GM12864 (cell line): ENCODE measurements at places on chromosomes 5 and 9.
A peak's percentile ranks its signal among the peaks of the same experiment; 100 is the strongest.

DNA sequence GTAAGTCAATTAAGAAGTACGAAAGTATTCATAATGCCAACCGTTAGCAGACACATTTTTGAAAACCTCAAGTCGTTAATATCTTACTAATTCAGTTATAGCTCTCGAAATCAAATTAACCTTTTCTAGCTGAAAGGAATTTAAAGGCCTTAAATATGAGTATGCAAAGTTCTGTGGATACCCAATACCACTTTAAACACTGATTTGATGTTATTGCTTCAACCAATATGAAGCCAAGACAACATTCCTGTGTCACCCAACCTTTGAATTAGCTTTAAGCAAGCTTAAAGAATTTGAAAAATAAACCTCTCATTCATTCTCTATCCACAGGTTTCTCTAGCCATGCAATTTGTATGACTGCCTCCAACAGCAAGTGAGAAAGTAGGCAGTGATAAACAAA, 204.5 kb downstream of the MCTP1 start:
- no peak for DNase-seq

DNA sequence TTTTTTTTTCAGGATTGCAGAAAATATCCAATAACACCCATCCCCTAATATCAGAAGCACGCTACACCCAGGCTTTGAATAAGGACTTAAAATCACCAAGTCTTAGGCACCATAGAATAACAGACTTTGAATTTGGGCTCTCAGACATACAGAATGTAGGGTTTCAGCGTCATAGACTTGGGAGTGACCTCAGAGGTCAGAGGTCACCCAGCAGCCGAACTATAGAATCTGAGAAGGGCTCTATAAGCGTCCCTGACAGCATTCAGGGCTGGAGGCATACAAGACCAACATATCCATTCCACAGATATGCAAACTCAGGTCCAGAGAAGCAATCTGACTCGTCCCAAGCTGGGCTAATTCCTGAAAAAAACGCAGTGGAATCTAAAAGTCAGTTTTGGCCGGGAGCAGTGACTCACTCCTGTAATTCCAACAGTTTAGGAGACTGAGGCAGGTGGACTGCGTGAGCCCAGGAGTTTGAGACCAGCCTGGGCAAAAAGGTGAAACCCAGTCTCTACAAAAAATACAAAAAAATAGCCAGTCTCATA, 34.7 kb downstream of the SLC6A7 start:
- no peak for DNase-seq

- DNase-seq: no peak
Measured at GRCh38 chr9:14993061-14993800, 83.0 kb upstream of the FREM1 start.

- no peak for DNase-seq
Measured at GRCh38 chr9:23563517-23563916, 262.5 kb downstream of the ELAVL2 start.

DNA sequence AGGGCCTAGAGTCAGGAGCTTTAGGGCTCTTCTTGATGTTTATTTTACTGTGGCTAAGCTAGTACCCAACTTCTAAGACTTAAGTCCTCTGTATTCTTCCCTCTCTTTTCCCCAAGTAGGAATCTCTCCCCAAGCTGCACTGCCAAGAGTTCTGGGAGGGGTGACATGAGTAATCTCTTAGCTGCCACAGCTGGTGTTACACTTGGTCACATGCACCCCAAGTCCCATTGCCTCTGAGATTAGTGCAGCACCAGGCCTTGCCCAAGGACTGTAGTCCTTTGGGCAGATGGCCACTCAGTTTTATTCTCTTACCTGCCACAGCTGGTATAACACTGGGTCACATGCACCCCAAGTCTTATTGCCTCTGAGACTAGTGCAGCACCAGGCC, 114.7 kb upstream of the RIOK2 start:
- no peak for DNase-seq

- DNase-seq: no peak
Measured at GRCh38 chr9:68416936-68417564, 60.6 kb downstream of the PGM5 start.

DNA sequence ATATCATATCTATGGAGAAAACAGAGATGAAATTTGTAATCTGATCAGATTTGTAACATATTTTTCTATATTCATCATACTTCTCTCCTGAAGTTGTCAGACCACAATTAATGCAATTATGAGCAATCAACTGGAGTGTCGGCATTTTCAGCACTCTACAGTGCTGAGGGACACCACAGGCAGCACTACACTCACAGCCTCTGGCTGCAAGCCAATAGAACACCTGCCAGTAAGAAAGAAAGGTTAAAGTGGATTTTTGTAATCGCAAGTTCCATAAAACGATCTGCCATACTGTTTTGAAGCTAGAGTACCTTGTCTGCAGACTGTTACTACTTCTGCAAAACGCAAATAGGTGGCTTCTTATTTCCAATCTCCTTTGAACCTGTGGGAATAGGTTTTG, 147.6 kb downstream of the ADAMTS6 start:
- DNase-seq: no peak

GRCh38 chr5:53359916-53360517, 120.4 kb upstream of the FST start:
- DNase-seq: no peak

DNA sequence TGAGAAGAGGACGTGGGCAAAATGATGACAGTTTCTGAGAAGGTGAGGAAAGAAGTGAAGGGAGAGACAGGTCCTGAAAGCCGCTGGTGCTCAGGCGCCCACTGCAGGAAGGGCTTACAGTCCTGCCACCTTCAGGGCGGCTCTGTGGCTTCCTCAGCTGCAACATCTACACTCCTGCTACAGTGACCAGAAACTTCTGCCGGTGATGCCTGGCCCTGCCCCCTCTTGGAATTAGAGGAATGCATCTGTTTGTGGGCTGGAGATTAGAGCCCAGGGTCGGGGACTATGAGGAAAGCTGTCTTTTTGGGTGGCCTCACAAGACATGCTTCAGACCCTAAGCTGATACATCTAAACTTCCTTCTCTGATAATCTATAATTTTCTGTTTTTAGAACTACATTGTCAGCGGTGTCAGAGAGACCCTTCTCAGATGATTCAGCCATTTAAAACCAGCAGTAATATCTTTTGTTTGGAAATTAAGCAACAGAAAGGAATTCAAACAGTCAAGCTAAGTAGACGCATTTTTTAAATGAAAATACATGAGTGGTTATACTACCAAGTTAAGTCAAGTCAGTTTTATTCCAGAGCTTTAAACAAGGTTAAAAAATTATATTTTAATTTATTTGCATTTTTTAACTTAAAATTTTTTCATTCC, 30.4 kb downstream of the PRDM6 start:
- DNase-seq: no peak

GRCh38 chr9:31389075-31389474, 995.4 kb upstream of the ACO1 start:
- DNase-seq: no peak

DNA sequence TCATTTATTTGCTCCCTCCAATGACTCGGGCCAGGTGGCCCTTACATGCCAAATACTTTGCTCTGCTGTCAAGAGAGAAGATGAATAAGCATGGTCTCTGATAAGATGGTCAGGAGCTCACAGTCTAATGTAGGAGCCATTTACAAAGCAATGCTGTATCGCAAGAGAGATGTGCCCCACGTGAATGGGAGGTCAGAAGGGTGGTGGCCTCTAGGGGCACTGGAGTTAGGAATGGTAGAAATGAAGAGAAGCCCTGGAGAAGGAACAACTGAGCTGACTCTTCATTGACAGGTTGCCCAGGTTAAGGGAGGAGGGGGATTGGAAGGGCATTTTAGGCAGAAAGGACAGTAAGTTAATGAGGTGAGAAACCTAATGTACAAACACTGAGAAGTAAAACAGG, 286.5 kb downstream of the KCTD16 start:
- no peak for DNase-seq

- DNase-seq: no peak
Measured at GRCh38 chr9:69812068-69813000, 8.3 kb upstream of the CFAP95 start.

- no peak for DNase-seq
Measured at GRCh38 chr9:20573023-20573422, 49.3 kb downstream of the MLLT3 start.

DNA sequence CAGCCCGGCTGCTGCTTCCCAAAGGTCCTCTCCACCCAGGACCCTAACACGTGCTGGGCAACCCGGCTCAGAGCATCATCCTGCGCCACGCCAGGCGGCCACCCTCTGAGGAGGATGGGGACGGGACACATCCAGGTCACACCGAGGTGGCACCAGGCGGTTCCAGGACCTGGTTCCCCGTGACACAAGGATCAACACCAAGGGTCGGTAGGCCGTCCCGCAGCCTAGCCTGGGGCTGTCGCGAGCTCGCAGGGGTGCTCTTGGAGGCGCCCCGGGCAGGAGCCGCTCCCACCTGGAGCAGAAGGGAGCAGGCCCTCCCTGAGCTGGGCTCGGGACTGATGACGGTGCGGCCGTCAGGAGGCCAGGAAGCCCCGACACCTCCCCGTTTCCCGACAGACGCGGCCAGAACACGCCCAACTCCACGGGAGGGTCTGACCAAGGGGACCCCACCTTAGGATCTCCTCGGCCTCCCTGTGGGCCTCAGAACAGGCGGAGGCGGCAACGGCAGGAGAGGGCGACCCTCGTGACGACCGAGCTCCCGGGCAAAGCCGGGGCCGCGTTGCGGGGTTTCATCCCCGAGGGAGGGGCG, 6.3 kb downstream of the EXD3 start:
- DNase-seq: no peak

DNA sequence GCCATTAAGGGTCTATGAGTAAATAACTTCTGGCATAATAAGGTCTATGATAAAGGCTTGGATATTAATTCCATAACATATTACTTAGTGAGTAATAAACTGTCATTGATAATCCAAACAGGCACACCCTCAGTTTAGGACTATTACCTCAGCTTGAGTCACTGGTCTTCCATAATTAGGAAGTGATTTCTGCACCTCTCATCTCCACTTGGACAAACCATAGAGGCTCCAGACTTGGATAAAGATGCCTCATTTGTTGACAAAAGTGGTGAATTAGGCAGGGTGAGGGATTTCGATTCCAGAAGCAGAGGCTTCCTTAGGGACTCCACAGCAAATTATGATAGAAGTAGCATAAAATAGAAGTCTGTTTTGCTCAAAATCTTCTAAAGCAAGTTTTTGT, 127.5 kb upstream of the MTAP start:
- no peak for DNase-seq

- DNase-seq: peak; percentile 8
Measured at GRCh38 chr9:21919377-21920362, 74.5 kb downstream of the CDKN2A start.

GRCh38 chr5:50580506-50580905, 85.9 kb upstream of the PARP8 start:
- no peak for DNase-seq

GRCh38 chr5:53445569-53445968, 34.9 kb upstream of the FST start:
- no peak for DNase-seq

DNA sequence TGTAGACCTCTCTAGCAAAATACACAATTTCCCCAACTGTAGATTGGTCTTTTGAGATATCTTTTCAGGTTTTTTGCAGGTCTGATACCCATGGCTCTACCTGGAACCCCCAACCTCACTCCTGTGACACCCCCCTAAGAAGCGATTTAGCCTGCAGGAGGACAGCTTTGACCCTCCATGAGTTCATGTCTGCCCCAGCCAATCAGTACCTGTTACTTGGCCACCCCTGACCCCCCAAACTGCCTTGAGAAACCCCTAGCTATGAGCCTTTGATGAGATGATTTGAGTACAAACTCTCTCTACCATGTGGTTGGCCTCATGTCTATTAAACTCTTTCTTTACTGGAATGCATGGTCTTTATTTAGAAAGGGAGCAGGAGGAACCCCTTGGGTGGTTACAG, 25.7 kb downstream of the ABO start:
- DNase-seq: no peak
